Foreskin fibroblast (primary cell): ENCODE measurements at places on chromosomes 1 and 21.
A peak's percentile ranks its signal among the peaks of the same experiment; 100 is the strongest.

DNA sequence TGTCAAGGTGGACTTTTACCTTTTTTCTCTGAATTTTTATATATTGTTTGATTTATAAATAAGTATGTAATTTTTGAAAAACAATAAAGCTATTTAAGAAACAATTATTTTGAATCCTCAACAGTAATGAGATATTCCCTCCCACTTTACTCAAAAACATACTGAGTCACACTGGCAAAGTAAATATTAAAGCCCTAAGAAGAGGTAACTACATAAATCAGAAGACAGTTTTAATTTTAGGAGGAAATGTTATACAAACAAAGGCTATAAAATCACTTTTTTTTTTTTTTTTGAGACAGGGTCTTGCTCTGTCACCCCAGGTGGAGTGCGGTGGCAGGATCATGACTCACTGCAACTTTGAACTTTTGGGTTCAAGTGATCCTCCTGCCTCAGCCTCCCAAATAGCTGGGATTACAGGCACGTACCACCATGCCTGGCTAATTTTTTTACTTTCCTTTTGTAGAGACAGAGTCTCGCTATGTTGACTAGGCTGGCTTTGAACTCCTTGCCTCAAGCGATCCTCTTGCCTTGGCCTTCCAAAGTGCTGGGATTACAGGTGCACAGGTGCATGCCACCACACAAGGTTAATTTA, 36.2 kb downstream of the ZSWIM5 start:
- no peak for DNase-seq

GRCh38 chr1:220983877-220984635, 104.8 kb downstream of the HLX start:
- no peak for DNase-seq

- peak; percentile 19 for DNase-seq
These were observed 12.5 kb downstream of the NR5A2 start for GRCh38 chr1:200039849-200040474.

DNA sequence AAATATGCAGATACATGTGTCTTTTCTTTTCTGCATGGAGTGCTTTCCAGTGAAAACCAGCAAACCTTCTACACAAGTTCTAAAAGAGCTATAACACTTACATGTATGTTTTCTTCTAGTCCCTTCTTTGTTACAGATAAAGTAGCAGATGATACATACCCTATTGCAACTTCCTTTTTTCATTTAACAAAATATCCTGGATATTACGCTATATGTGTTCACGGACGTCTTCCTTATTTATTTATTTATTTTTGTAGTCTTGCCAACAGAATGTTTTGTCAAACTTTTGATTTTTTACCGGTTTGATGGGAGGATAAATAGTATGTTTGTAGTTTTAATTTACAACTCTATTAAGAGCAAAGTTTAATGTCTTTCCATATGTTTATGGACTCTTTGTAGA, 5.2 kb upstream of the GALNT2 start:
- DNase-seq: no peak

DNA sequence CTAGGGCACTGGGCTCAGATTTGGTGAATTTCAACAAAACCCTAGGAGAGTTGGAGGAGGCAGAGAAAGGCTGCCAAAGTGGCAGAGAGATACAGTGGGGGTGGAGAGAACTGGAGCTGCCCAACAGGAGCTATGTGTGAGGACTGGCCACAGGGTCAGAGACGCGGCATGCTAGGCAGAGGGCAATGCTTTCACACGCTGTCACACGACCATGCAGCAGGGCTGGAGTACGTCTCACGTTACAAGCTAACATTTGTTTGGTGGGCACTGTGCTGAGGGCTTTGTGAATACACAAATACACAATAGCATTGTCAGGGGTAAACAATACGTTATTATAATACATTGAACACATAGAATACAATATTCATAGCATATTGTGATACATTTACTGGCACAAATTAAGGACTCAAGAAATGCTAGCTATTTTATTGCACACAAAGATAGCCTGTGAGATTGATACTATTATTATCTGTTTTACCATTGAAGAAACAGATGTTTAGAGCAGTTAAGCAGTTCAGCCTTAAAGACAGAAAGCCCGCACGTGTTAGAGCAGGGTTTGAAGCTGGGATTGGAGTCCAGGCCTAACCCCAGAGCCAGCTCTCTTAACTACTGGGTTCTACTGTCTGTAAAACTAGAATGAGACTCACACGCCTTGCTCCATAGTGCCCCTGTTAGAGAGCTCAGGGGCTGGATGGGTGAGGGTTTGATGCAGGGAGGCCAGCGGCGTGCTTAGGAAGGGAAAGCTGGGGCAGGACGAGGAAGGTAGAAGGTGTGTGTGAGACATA, 4.5 kb downstream of the RAB7B start:
- DNase-seq: no peak

DNA sequence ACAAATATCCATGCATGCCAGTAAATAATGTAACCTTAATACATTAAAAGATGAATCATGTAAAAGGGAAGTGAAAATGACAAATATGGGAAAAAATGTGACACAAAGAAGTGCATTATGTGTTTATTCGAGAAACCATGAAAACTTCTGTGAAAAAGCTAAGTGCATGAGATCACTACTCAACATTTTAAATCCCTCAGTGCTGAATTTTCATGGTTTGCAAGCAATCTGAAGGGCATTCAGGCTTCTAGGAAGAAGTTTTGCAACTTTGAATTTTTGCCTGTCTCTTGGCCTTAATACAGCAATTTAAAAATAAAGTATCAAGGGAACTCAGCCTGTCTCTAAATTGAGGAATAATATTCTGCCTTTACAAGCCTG, 78.2 kb downstream of the MAP3K7CL start:
- peak; percentile 86 for DNase-seq

DNA sequence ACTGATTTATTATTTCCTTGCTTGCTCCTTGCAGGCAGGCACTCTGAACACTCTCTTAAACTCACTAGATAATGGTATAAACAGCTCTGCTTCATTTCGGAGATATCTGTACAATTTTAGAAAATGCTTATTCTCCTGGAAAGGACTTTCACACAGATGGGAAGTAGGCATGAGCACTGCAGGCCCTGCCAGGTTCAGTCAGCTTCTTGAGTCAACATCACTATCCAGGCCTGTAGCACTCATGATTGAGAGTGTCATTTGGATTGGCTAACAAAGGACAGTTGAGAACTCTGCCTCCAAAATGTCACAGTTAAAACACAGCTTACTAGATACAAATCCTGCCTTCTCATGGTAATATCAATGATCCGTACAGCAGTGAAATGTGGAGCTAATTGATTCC, 181.9 kb downstream of the CYYR1 start:
- DNase-seq: peak; percentile 50

DNA sequence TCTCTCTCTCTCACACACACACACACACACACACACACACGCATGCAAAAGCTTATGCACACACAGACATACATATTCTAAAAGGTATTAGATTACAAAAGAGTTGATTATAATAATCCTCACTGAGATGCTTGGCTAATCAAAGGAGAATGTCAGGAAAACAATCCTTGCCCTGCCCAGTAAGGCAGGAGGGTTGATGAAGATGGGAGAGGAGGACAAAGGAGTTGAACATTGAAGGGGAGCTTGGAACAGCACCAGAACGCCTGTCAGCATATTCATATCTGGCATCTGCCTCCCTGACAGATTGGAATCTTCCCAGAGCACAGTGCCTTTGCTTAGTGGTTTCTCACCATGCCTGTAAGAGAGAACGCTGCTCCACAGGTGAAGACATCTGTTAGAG, 68.6 kb upstream of the PALMD start:
- DNase-seq: no peak

DNA sequence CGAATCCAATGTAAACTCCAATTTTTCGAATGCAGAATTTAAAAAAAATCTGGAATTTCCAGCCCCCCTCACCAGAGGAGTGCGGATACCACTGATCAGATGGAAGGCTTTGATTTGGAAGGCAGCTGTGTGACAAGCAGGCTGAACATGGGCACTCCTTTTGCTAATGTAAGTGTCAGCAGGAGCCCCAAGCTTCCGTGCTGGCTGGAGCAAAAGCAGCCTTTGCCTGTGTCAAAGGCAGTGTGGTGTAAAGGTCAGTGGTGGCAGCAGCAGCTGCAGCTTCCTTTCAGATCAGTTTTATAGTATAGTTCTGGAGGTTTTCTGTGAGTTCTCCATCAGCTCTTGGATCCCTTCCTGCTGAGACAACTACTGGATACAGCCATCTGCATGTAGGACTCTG, 259.9 kb downstream of the CTH start:
- DNase-seq: no peak

- peak; percentile 64 for DNase-seq
These were observed at the start of gene WNT4 for GRCh38 chr1:22143065-22144033. Gene WNT4 (minus strand): TSS chr1:22143097. CDS start chr1:22142922, 175 bp downstream.

GRCh38 chr1:44497422-44498170, 92.5 kb downstream of the RNF220 start:
- DNase-seq: no peak
